GM12864 (cell line): ENCODE measurements at places on chromosomes 5 and 9.

DNA sequence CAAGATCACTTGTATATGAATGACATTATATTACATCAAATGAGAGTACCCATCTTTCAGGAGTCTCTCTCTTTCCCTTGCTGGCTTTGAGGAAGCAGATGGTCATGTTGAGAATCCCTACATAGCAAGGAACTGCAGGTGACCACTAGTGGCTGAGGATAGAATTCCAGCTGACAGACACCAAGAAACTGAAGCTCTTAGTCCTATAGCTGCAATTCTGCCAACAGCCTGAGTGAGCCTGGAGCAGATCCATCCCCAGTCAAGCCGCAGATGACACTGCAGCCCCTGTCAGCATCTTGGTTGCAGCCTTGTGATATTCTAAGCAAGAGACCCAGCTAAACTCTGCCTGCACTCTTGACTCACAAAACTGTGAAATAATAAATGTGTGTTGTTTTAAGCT, 531.5 kb downstream of the CSNK1G3 start:
- DNase-seq, result no peak

GRCh38 chr5:173236531-173237142, 1.6 kb upstream of the NKX2-5 start:
- no peak for DNase-seq

GRCh38 chr9:18075253-18075952, 398.6 kb upstream of the ADAMTSL1 start:
- no peak for DNase-seq

DNA sequence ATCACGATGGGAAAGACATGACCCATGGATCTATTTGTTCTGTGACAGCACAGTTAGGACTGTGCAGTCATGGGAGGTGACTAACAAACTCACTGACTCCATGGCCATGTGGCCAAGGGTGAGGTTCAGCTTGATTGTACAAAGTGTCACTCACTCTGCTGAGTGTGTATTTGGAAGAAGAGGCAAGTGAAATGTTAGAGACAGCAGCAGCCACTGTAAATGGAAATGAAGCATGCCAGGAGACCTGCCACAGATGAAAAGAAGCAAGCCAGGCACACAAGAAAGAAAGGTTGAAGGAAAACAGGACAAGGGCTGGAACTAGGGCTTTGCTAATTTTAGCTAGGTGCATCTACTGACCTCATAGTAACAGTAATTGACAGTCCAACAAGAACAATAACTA, 42.7 kb upstream of the PALM2AKAP2 start:
- no peak for DNase-seq

GRCh38 chr9:128529191-128529590, 23.2 kb upstream of the SPTAN1 start:
- no peak for DNase-seq

GRCh38 chr5:132257131-132258101, at the start of gene PDLIM4:
TSS of gene PDLIM4 (plus strand) at chr5:132257696. CDS start at chr5:132257735, 39 bp downstream.
- no peak for DNase-seq

- no peak for DNase-seq
Measured at GRCh38 chr5:151572657-151573368, 18.3 kb downstream of the FAT2 start.

- no peak for DNase-seq
Measured at GRCh38 chr5:74232276-74232675, 408.3 kb downstream of the ENC1 start.

GRCh38 chr9:83724436-83724835, 16.7 kb upstream of the UBQLN1 start:
- DNase-seq, result no peak

- no peak for DNase-seq
Measured at GRCh38 chr5:36552651-36553393, 53.6 kb upstream of the SLC1A3 start.

- no peak for DNase-seq
Measured at GRCh38 chr5:68749631-68750030, 344.2 kb upstream of the SLC30A5 start.

DNA sequence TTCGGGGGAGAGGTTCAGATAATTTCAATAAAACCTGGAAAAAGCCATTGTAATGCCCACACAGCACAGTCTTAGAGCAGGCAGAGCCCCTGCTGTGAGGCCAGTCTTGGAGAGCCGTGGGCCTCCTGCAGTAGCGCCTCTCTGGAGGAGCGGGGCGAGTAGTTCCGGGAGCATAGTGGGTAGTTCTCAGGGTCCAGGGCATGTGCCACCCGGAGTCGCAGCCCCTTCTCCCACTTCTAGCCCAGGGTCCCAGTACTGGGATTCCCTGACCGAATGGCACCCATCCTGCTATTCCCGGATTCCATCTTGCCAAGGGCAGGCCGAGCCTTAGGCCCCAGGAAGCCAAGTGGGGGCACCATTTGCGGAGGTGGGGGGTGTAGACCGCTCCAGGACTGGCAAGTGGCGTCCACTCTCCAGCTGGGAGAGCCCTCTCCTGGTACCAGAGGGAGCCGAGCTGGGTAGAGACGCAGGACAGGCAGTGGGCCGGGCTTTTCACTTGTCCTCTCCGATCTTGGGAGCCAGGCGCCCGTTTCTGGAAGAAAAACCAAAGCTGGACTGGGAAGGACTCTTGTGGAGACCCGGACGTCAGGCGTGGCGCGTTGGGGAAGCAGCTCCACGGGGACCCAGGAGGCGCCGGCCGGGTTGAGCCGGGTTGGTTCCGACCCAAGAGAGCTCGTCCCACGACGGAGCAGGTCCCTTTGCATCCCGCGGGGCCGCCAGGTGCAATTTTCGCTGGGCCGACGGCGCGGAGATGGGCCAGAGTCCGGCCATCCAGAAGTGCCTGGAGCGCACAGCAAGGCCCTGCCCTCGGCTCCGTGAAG, 12.1 kb downstream of the PROP1 start:
- DNase-seq, result no peak

GRCh38 chr9:33446946-33447798, at the start of gene AQP3:
TSS of gene AQP3 (minus strand) at chr9:33447593. CDS start at chr9:33447530, 63 bp downstream.
- DNase-seq, result no peak

DNA sequence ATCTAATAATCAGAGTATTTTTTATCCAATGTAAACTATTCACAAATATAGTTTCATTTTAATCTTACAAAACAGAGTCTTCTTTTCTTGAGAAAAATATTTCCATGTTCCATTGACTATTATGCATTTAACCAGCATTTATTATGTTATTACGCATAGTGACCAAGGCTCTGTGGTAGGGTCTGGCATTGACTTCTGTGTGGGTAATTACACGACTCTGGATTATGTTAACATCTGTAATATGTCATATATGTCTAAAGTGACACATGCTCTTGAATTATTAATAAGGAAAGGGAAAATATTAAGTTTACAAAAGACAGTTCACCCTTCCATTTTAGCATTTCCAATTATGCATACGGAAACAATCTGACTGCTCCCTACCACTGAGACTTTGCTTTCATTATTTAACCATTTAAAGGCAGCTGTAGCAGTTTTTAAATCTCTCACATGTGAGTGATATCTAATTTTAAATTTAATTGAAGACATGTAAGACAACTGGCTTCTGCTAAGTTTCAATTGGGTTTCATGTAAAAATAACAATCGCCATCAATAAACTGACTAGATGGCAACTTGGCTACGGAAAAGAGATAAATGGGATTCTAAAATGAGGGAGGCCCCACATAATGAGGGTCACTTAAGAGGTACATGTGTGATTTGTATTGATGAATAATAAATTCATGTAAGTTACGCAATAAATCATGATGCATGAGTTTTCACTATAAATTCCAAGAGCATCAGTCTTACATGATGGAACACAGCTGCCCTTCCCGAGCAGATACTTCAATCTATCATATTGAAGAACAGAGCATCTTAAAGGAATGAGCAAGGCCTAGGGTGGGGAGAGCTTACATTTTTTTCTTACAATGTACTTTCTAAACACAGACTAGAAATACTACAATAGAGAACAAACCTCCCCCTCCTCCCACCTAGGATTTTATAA, 1056.8 kb downstream of the MAT2B start:
- DNase-seq, result no peak

GRCh38 chr5:164175083-164175482, 669.7 kb downstream of the MAT2B start:
- no peak for DNase-seq

GRCh38 chr5:174553556-174553955, 170.8 kb upstream of the MSX2 start:
- no peak for DNase-seq

- no peak for DNase-seq
Measured at GRCh38 chr5:115475788-115476187, 68.8 kb downstream of the FEM1C start.
